ENCODE measurements at places on chromosomes 12 and 14. TPM values are rescaled to one million over a fixed set of nuclear protein-coding genes. Genes with fewer than 3 reads are reported as not detected.

NAV3 gene
- 11.2 TPM for polyA plus RNA-seq

KRT3 gene
- not detected for polyA plus RNA-seq

KRT80 gene
- 0.98 TPM for polyA plus RNA-seq

MRPL42 gene
- polyA plus RNA-seq, result 96.9 TPM

CYP46A1 gene
- polyA plus RNA-seq, result 1.5 TPM

GPRC5A gene
- 9.6 TPM for polyA plus RNA-seq

DENR gene
- polyA plus RNA-seq, result 91.1 TPM

LMNTD1 gene
- polyA plus RNA-seq, result 0.17 TPM

ACOT6 gene
- not detected for polyA plus RNA-seq

TSPAN11 gene
- polyA plus RNA-seq, result 6.0 TPM
